ENCODE measurements at places on chromosomes 1 and 21.

DNA sequence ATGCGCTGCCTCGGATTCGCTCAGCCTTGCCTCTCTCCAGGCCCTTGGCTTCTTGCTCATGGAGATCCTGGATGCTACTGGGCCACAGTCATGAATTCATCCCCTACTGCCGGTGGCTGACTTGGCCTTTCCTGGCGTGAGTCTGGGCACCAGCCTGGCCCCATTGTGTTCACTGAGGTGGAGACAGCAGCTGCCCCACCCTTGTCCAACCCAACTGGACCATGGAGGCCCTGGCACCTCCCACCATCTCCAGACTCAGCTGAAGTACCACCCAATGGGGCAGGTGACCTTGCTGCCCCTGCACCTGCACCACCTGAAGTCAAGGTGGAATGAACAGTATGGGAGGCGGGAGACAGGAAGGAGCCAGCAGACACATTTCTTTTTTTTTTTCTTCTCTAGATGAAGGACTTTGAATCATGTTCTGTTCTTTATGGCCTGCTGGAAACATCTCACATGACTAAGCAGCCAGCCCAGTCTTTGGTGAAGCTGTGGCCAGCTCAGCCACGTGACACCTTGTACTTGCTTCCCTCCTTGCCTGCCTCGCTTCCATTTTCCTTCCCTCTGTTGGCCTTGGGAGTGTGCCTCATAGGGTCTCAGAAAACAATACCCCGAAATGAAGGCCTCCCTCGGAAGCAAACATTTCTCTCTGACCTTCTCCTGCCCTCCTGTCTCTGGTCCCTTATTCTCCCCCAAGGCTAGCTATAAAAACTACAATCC lies 3.8 kb upstream of the SLC30A2 start:
- DNase-seq: no peak

- DNase-seq: no peak
Observed at GRCh38 chr1:181317261-181317930, 165.9 kb upstream of the CACNA1E start.

GRCh38 chr1:204390751-204391466 lies 20.7 kb downstream of the PPP1R15B start:
- no peak for DNase-seq

- DNase-seq: no peak
Observed at GRCh38 chr1:49197081-49197480, 420.4 kb upstream of the BEND5 start.

- DNase-seq: no peak
Observed at GRCh38 chr1:67572594-67573221, 112.3 kb upstream of the GADD45A start.

DNA sequence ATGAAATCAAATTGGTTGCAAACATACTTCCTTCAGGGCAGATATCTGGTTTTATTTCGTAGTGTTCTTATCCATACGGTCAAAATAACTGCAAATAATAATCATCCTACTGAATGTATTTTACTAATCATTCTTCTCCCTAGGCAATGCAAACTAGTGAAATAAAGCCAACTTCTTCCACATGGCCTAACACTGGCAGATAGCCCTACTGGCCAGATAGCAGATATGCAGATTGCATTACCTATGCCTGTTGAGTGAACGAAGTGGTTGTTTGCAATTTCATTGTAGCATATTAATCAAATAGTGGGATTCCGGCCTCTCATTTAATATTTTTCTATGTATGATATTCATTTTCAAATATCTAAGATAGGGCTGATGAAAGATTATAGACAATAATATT lies 116.2 kb downstream of the CENPF start:
- no peak for DNase-seq

- no peak for DNase-seq
Observed at GRCh38 chr1:62333441-62333840, 14.2 kb upstream of the KANK4 start.

Data from NB4 (cell line).